ENCODE measurements at places on chromosomes 2 and 18. TPM values are rescaled to one million over a fixed set of nuclear protein-coding genes. Genes with fewer than 3 reads are reported as not detected.

Gene EPAS1
- total RNA-seq, result 1.1 TPM

Gene TXNDC9
- total RNA-seq, result 29.0 TPM

- peaks cover 12% of the 10 kb centered on the region for H3K27me3 ChIP-seq
- no peaks in the 10 kb centered on the region for H3K4me1 ChIP-seq
- H3K36me3 ChIP-seq, result peaks cover 6% of the 10 kb centered on the region
Measured at GRCh38 chr18:31634331-31634713, 42.6 kb downstream of the TTR start.

- peaks cover 6% of the 10 kb centered on the region for H3K27me3 ChIP-seq
- no peak for DNase-seq
- peaks cover 11% of the 10 kb centered on the region for H3K36me3 ChIP-seq
- H3K27ac ChIP-seq, result no peak overlapping the region
- H3K4me3 ChIP-seq, result no peak overlapping the region
Measured at GRCh38 chr18:57834616-57835015, 31.5 kb upstream of the ATP8B1 start.

- H3K4me3 ChIP-seq, result no peak overlapping the region
- H3K27me3 ChIP-seq, result peaks cover 6% of the 10 kb centered on the region
- peaks cover 2% of the 10 kb centered on the region for H3K4me1 ChIP-seq
- H3K36me3 ChIP-seq, result no peaks in the 10 kb centered on the region
- no peak overlapping the region for H3K27ac ChIP-seq
- DNase-seq, result no peak
Measured at GRCh38 chr18:46433121-46433826, 223.7 kb downstream of the LOXHD1 start.

DNA sequence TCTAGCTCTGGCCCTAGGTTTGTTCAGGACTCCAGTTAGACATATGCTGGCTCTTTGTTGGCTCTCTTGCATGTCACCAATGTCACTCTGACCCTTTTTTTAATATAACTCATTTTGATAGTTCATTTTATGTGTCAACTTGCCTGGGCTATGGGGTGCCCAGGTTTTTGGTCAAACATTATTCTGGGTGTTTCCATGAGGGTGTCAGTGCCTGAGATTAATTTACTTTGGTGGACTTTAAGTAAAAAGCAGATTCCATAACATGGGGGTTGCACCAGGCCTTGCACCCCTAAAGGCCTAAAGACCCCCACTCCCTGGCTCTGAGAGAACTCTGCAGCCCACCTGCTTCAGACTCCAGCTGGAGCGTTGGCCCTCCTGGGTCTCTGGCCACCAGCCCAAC, 48.1 kb upstream of the SNTG2 start:
- no peak for DNase-seq
- no peak overlapping the region for H3K27ac ChIP-seq
- peaks cover 16% of the 10 kb centered on the region for H3K36me3 ChIP-seq
- no peak overlapping the region for H3K4me3 ChIP-seq

DNA sequence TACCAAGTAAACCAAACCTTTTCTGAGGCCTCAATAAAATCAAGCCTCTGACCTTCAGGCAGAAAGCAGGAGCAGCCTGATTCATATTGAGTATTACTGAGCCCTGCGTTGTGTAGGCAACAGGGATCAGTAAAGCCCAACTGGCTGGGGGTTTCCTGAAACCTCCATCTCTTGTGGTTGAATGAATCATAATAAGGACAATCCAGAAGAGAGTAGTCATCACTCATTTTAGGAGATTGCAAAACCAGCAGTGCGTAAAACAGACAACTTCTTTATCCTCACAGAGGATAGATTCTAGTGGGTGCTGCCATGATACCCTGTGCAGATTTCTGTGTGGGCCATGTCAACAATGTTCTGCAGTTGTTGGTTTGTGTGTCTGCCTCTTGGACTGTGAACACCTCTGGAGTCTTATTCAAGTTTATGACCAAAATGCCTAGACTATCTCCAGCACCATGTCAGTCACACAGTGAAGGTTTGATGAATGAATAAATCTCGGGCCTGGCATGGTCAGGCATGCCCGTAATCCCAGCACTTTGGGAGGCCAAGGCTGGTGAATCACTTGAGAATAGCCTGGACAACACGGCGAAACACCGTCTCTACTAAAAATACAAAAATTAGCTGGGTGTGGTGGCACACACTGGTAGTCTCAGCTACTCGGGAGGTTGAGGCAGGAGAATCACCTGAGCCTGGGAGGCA, 51.8 kb upstream of the RAB27B start:
- DNase-seq, result no peak
- H3K36me3 ChIP-seq, result no peaks in the 10 kb centered on the region
- H3K4me1 ChIP-seq, result no peaks in the 10 kb centered on the region
- H3K27ac ChIP-seq, result no peak overlapping the region

GRCh38 chr2:206962966-206963365, 23.6 kb downstream of the CPO start:
- H3K36me3 ChIP-seq, result no peaks in the 10 kb centered on the region
- no peak overlapping the region for H3K27ac ChIP-seq
- DNase-seq, result no peak
- no peaks in the 10 kb centered on the region for H3K4me1 ChIP-seq

DNA sequence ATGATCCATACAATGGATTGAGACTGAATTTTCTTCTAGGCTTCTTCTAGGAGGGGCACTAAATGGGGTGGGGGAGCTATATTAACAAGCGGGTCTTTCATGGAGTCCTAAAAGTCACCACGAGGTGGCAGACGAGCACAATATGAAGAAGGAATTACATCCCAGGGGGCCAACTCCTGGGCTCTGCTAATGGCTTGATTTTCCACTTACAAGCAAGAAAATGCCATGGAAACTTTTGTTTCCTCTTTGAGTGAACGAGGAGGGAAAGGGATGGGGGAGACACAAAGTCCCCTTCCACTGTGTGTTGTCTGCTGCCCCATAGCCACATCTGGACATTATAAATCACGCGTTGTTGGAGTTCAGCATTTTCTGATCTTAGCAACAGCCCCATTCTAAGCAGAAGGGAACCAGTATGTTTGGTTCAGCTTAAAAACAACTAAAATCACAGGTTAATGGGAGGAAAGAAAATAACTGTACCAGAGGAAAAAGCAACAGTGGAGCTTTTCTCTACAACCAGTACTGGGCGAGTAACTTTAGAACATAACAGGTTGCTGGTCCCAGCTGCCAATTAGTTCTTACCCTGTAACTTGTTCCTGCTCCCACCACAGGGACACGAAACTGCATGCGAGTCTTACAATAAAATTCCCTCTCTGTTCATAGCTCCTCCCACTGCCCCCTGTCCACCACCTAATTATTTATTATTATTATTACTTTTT, 285.0 kb upstream of the PARD3B start:
- H3K27ac ChIP-seq, result no peak overlapping the region
- peak; percentile 38 for DNase-seq

Measured in naive thymus-derived CD8-positive, alpha-beta T cell (primary cell).